ENCODE measurements at places on chromosomes 13 and 19.
A peak's percentile ranks its signal among the peaks of the same experiment; 100 is the strongest.

DNA sequence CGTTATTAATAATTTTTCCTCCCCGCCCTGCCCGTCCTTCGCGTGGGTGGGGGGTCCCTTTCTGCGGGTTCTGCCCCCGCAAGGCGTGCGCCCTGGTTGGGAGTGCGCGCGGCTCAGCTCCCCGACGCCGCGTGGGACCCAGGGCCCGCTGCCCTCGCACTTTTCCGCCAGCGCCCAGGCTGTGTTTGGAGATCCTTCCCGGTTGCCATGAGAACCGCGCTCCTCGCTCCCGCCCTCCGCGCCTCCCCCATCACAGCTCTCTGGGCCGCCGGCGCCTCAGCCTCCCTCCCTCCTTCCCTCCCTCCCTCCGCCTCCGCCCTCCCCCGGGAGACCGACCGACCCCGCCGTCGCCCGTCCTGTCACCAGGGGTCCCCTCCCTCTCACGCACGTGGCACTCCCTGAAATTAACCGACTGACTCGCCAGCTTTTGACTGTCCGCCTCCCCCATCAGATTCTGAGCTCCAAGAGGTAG is 2.4 kb upstream of the SSBP4 start:
- DNase-seq = peak; percentile 39

GRCh38 chr19:27962264-27962663 is 1250.7 kb downstream of the UQCRFS1 start:
- no peak for DNase-seq

DNA sequence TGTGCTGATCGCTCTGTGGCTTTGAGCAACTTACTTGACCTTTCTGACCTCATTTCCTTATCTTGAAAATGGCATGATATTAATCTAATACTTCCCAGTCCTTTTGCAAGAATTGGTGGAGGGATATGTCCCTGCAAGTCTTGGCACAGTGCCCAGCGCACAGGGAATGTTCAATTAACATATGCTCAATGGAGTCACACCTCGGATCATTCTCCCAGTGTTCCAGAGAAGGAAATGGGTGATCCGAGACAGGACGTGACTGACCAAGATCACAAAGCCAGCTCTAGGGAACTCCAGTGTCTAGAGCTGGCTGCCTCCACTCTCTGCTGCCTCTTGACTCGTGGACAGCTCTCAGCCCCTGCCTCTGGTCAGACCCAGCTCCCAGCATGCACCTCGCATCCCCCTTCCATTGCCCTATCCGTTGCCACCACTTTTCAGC is 3.6 kb downstream of the CDC42EP5 start:
- no peak for DNase-seq

- no peak for DNase-seq
Measured at GRCh38 chr13:82963226-82964099, 918.8 kb downstream of the SLITRK1 start.

GRCh38 chr13:43085545-43085944 is 62.2 kb downstream of the DNAJC15 start:
- DNase-seq = no peak

GRCh38 chr19:31283701-31284100 is 65.5 kb downstream of the TSHZ3 start:
- no peak for DNase-seq

- DNase-seq = peak; percentile 98
Measured at GRCh38 chr19:38930776-38931520, at the start of gene MRPS12. Gene MRPS12, plus strand, starts transcription at chr19:38930944. Its CDS starts 351 bp downstream, at chr19:38931295.

- no peak for DNase-seq
Measured at GRCh38 chr13:28321756-28322155, 173.2 kb downstream of the FLT1 start.

GRCh38 chr19:33860312-33861090 is 63.8 kb downstream of the KCTD15 start:
- DNase-seq = no peak

DNA sequence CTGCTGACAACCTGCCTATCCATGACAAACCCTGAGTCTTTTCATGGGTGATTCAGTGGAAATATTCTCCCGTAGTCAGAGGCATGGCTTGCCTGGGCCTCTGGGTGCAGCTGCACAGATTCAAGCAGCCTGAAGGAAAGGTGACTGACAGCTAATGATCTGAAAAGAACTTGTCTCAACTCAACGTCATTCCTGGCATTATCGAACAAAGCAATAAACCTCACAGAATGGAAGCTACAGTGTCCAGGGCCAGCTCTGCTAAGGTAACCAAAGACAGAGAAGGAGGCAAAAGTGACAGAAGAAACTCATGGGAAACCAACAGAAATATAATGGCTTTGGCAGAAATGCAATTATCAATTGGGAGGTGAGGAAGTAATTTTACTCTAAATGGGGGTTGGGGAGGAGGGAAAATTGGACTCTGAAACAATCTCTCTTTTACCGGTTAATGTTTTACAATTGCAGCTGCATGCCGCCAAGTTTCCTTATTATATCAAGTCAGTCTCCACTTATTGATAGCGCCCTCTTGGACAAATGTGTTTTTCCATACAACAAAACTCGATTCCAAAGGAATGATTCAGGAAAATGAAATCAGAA is 12.9 kb downstream of the STARD13 start:
- no peak for DNase-seq

DNA sequence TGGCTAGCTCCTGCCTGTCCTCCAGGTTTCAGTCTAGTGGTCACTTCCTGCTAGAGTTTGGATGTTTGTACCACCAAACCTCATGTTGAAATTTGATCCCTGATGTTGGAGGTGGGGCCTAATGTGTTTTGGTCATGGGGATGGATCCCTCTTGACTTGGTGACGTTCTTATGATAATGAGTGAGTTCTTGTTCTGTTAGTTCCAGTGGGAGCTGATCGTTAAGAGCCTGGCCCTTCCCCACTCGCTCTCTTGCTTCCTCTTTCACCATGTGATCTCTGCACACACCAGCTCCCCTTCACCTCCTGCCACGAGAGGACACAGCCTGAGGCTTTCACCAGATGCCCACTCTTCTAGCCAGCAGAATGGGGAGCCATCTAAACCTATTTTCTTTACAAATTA is 86.8 kb upstream of the SCEL start:
- no peak for DNase-seq

DNA sequence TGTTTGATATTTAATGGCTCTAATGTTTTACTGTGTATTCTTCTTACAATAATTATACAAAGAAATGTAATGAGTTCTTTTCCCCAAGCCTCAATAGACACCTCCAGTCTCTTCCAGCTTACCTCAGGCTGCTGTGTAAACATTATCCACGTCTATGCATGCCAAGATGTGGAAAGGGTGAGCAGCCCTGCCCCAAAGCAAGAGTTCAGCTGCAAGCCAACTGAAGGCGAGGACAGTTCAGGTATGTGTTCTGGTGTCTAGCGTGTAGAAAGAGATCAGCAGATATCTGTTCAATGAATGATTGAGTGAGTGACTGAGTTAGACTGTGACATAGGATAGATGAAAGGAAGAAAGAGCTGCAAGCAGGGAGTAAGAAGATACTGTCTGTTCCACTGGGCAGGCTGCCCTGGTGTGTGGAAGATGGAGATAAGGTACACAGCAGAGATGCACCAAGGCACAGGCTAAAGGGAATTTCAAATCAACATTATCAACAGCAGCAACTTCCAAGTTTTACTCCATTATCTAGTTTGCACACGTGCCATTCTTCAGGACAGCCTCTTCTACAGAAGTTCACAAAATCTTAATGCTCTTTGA is 66.0 kb downstream of the LATS2 start:
- DNase-seq = no peak

DNA sequence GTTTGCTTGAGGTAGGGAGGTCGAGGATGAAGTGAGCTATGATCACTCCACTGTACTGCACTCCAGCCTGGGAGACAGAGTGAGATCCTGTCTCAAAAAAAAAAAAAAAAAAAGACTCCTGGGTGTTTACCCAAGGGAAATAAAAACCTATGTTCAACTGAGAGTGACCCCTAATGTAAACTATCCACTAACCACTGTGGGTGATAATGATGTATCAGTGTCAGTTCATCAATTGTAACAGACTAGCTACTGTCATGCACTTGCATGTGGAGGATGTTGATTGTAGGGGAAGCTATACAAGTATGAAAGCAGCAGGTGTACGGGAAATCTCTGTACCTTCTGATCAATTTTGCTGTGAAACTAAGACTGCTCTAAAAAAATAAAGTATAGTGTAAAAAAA is 2.6 kb upstream of the CIB3 start:
- DNase-seq = no peak

GRCh38 chr13:48486362-48486761 is 46.5 kb downstream of the RCBTB2 start:
- DNase-seq = no peak

GRCh38 chr13:27120811-27121210 is 50.8 kb downstream of the USP12 start:
- no peak for DNase-seq

DNA sequence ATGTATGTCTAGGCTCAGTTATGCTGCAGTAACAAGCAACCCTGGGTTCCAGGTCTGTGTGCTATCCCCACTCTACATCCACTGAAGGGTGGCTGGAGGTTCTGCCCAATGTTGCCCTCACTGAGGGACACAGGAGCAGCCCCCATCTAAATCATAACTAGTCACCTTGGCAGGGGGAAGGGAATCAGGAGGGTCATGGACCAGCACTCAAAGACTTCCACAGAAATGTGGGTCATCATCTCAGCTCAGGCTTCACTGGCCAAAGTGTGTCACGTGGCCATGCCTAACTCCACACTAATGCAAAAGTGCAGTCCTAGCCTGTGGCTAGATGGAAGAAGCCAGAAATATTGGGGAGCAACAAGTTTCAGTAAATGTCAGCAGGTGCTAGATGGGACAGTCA is 137.3 kb upstream of the ZNF507 start:
- no peak for DNase-seq

GRCh38 chr19:44113784-44114390 is 688 bp downstream of the ZNF225 start:
- DNase-seq = no peak

DNA sequence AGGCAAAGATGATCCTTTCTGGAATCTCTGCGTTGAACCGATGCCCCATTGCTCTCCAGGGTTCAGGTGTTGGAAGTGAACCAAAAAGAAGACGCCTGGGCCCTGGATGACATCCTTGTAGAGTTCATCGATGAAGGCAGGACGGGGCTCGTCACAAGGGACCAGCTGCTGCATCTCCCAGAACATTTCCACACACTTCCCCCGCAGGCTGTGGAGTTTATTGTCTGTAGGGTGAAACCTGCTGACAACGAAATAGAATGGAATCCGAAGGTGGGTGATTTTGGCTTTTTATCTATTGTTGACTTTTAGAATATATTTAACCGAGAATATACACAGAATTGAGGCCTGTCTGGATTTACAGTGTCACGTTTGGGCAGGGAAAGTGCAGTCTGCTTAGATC is 58.4 kb downstream of the SLC7A9 start:
- no peak for DNase-seq

DNA sequence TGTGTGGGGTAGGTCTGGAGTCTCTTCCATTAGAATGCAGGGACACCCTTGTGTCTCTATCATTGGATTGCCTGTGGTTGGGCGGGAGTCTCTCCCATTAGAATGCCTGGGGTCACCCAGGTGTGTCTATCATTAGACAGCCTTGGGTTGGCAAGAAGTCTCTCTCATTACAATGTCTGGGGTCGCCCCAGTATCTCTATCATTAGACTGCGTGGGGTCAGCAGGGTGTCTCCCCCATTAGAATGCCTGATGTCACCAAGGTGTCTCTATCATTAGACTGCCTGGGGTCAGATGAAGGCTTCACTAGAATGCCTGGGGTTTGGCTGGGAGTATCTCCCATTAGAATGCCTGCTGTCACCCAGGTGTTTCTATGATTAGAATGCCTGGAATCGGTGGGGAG is 1539.0 kb downstream of the UQCRFS1 start:
- no peak for DNase-seq

GRCh38 chr19:39362682-39363657 is 20.7 kb downstream of the SAMD4B start:
- no peak for DNase-seq

DNA sequence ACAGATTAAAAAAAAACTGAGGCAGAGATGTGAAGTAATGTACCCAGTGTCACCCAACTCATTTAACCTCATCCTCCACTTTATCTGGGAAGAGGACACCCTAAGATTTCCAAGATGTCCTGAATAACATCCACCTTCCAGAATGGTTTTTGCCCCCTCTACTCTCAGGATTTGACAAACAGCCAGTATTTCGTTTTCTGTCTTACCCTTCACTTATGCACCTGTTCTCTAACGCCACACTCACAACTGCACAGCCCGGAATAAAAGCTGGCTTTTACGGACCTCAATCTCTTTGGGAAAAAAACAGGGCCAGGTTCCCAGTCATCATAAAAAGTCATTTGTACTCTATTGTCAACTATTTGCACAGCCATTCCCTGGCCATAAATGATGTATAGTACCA is 21.2 kb upstream of the CEACAM6 start:
- DNase-seq = no peak

- no peak for DNase-seq
Measured at GRCh38 chr13:25578526-25578925, 206.8 kb downstream of the ATP8A2 start.

GRCh38 chr13:68944272-68944671 is 1163.4 kb upstream of the ATXN8OS start:
- DNase-seq = no peak

GRCh38 chr19:12521996-12522395 is 29.3 kb downstream of the ZNF564 start:
- DNase-seq = no peak

DNA sequence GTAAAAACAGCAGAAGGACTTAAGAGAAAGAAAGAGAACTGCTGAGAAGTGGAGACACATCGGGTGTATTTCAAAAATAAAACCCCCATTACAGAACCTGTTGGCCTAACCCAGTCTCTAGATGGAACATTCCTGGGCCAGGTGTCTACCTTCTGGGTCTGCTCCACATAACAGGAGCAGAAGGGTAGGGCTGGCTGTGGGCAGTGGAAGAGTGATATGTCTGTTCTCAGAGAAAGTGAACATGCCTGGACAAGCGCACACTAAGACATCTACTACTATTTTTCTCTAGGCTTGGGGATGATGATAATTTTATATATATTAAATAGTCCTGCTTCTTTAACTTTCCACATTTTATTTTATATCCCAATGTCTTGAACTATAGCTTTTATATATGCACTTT is 267.1 kb downstream of the TBC1D4 start:
- no peak for DNase-seq

DNA sequence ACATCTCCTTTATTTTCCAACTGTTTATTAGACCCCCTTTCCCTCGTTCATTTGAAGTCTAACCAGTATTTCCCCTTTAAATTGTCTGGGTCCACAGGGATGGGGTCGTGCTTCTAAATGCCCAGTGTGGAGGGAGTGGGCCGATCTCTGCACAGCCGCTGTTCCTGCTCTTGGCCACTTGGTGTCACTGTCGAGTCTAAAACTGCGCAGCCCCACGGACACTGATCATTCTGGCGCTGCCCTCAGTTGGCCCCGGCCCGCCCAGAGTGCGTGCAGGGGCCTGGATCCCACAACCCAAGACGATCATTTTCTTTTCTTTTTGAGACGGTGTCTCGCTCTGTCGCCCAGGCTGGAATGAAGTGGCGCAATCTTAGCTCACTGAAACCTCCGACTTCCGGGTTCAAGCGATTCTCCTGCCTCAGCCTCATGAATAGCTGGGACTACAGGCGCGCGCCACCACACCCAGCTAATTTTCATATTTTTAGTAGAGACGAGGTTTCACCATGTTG is 12.0 kb downstream of the WDR88 start:
- peak; percentile 46 for DNase-seq

Measured in substantia nigra (tissue), 51 donors.